ENCODE measurements at places on chromosomes 13 and 19.

- no peak for DNase-seq
Observed at GRCh38 chr13:101576455-101576854, 124.0 kb downstream of the ITGBL1 start.

GRCh38 chr19:38734426-38735256, 9.6 kb downstream of the CAPN12 start:
- DNase-seq = no peak

DNA sequence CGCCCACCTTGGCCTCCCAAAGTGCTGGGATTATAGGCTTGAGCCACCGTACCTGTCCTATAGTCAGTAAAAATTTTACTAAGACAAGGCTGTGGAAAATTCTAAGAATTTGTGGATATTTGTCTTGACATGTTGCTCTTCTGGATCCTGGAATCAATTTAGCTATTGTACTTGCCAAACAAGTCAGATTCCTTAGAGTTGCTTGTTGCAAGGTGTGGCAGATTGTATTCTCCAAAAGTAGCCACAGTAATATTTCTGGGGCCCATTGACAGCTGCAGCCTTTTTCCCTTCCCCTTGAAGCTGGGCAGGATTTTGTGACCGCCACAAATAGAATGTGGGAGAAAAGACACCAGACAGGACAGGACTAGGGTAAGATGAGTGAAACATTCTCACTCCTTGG, 98.8 kb upstream of the TMTC4 start:
- DNase-seq = no peak

DNA sequence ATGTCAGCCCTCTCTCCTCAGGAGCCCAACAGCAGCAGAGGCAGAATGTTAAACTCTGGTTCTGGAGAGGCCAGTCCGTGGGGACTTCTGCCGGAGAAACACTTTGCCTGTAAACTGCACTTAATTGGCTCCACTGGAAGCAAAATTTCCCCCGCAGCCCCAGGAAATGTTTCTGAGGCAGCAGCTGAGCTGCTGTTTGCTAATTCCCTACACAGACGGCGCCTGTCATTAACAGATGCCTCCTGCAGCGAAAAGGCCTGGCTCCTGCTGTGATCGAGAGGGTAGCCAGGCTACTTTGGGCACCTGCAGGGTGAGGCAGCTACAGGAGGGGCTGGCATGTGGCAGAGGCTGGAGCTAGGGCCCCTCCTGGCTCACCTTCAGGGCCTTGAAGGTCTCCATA, 5.2 kb upstream of the TM6SF2 start:
- no peak for DNase-seq

GRCh38 chr19:47740866-47741519, 4.4 kb upstream of the NOP53 start:
- no peak for DNase-seq

- DNase-seq = peak; percentile 54
Observed at GRCh38 chr13:24511019-24511815, 1.4 kb downstream of the PARP4 start.

DNA sequence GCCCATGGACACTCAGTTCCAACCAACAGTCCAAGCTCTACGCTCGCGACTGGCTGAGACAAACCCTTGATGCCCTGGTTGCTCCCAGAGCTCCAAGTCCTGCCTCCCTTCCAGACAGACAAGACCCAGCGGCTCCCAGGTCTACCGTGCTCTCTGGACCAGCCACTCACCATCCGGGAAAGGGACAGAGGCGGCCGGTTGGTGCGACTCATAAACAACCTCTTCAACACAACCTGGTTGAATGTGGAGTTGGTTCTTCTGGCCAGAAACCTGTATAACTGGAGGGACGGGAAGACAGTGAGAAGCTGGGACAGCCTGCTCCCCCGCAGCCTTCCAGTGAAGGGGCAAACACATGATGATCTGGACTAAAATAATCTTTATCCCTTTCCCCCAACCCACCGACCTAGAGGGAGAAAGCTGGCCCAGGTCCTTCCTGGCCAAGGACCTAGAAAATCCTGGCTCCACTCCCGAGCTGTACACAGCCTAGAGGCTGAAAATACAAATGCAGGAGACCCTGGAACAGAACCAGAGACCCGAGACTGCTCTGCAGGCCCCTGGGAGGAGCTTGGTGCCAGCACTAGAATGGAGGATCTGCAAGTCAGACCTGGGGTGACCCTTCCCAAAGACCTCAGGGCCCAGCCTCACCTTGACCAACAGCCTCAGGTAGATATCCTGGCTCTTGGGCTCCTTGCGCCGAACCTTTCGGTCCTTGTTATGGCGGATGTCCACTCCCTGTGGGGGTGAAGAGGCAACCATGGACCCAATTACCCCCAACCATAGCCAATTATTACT, 1.6 kb downstream of the RPL18 start:
- no peak for DNase-seq

DNA sequence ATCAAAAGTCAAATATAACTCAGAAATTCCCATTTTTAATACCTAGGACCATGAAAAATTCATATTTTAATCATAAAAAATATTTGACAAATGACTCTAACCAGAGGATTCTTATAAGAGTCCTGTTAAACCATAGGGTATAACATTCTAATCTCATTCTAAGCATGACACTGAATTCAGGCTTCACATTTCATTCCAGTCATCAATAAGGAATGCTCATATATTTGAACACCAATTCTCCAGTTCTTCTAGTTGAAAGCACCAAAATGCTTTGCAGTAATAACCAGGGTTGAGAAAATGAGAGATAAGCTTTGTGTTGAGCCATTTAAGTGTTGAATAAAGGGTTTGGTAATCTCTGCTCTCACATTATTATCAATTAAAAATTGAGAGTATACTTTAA, 147.5 kb downstream of the VWA8 start:
- peak; percentile 17 for DNase-seq

DNA sequence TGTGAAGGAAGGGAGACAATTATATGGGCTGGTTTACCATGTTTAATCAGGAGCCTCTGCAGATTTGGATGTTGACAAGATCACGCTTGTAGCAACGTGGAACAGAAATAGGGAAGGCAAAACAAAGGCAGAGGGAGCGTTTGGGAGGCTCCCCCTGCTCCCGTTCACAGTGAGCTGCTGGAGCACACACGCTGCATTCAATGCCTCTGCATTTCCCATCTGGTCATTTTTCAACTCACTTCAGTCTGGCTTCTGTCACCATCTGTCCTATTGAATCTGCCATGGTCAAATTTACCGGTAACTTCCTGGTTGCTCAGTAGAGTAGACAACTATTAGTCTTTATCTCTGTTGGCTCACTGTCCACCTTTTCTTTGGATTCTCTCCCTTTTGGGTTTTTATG, 91.0 kb downstream of the NHLRC3 start:
- DNase-seq = no peak

- peak; percentile 26 for DNase-seq
Observed at GRCh38 chr19:932648-933552, 7.1 kb downstream of the ARID3A start.

- DNase-seq = no peak
Observed at GRCh38 chr13:23547000-23547590, 23.1 kb upstream of the TNFRSF19 start.

DNA sequence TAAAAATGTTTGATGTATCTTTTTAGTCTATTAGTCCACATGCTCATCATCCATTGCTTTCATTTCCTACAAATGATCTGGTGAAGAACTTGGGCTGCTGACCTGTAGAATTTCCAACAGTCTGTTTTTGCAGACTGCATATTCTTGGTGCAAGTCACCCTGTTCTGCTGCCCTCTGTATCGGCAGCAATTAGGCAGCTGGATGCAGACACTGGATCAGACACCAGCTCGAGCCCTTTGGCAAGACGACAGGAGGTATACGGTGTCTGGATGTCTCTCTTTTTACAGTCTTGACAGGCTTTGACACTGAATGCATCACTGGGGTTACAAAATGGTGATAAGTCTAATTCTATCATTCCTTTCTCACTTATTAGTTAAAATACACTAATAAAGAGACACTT, 21.8 kb downstream of the MTRF1 start:
- no peak for DNase-seq

GRCh38 chr13:37273836-37274235, 168.4 kb upstream of the CSNK1A1L start:
- no peak for DNase-seq

- DNase-seq = no peak
Observed at GRCh38 chr13:38897521-38897920, 93.1 kb downstream of the STOML3 start.

DNA sequence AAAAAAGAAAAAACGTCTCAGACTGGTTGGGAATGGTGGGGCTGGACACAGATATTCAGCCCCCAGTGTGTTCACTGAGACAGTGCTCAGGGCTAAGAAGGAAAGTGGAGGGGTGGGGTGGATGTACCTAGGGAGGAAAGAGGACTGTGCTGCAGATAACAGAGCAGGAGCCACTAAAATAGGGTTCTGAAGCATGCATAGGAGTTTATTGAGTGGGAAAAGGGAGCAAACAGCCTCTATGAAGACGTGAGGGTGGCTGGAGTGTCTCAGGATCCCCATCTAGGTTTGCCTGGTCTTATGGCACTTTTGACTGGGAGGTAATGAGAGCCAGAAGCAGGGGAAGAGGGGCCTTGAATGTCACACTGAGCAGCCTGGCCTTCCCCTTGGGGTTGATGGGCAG, 3.4 kb downstream of the MEGF8 start:
- DNase-seq = no peak

DNA sequence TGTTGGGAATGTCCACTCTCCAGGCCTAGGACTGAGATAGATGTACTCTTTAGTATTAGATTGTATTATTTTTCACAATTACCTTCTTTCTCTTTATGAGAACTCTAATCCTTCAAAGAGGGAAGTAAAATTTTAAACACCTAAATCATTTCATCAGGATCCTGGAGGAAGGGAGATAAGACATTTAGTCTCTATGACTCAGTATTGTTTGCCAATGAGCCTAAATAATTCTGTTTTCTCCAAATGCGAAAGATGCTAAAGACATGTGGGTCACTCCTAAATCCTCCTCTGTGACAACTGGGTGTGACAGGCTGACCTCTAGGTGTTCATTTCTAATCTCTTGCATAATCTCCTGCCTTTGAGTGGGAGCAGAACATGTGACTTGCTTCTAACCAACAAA, 1736.6 kb upstream of the MIR17HG start:
- DNase-seq = no peak

GRCh38 chr19:7888145-7888825, at the start of gene LRRC8E:
Gene LRRC8E, plus strand, starts transcription at chr19:7888510. Its CDS starts 7,094 bp downstream, at chr19:7895604.
- DNase-seq = no peak

DNA sequence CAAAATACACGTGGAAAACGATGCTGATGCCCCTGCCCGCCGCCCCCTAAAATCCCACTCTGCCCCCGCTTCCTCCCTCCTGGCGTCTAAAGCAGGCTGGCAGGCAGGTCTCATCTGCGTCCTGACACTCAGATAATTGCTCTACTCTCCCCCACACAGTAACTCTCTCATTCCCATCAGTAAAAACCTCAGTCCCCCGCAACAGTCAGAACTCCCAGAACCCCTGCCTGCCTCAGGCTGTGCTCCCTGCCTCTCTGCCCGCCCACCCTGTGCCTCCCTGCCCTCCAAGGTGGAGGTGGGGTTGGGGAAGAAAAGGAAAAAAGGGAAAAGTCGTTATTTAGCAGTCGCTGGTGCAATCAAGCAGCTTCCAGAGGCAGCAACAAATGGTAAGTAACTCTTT, 473.7 kb downstream of the EFNB2 start:
- no peak for DNase-seq

DNA sequence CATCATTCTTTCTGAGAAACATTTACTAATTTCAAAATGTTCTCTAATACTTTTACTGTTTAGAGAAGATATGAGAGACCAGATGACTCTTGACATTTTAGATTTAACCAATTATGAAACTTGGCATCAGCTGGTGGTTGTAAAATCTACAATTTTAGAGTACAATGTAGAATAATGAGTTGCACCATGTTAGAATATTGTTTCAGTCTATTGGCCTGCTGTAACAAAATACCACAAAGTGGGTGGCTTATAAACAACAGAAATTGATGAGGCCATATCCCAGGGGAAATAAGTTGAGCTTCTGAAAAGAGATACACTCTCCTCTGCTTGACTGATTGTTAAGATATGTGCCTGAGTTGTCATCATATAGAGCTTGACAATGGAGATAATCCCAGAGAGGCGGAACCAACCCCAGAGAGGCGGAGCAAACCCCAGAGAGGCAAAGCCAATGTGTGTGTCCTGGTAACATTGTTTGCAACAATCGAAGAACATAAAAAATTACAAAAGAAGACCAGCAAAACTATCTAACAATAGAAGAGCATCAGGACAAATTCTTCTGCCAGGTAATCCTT, 373.0 kb upstream of the SLITRK1 start:
- no peak for DNase-seq

- DNase-seq = no peak
Observed at GRCh38 chr19:39595950-39596349, 6.4 kb upstream of the LGALS13 start.

DNA sequence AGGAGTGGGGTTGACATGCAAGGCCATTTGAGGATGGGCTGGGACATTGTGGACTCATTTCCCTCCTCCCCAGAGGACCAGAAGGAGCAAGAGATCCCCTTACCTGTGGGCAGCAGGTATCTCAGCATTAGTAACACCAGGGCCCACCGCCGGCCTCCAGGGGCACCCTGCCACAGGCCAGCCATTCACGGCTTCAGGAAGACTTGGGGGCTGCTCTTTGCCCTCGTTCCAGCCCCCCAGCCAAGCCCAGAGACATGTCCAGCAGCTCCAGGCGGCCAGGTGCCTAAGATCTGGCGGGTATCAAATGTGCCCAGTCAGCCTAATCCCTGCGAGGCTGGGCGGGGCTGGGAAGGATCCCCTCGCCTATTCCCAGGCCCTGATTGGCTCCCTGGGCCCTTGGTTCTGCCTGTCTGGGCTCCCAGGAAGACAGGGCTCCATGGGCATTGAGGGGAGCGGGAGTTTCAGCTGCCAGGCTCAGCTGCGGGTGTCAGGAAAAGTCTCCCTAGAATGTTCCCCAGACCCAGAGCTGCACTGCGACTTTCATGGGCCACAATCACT, 21.3 kb upstream of the OR1M1 start:
- DNase-seq = no peak

- no peak for DNase-seq
Observed at GRCh38 chr19:45234089-45234869, 10.9 kb downstream of the EXOC3L2 start.

DNA sequence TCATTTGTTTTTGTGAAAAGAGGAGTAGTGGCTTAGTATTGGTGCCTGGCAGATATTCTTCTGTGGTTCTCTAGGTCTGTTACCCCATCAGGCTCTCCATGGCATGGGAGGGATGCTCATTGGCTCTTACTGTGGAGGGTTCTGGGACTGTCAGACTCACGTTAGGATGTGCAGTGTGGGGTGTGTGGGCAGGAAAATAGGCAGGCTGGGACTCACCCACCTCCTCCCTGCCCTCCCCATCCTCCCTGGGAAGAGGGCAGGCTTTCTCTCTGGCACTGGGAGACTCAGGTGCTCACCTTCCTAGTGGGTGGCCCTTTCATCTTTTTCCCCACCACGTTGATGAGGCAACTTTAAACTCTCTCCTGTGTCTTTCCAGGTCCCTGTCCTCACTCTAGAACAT, 44.2 kb downstream of the ZNF536 start:
- DNase-seq = no peak

GRCh38 chr19:6394831-6395230, 1.9 kb upstream of the GTF2F1 start:
- DNase-seq = no peak

DNA sequence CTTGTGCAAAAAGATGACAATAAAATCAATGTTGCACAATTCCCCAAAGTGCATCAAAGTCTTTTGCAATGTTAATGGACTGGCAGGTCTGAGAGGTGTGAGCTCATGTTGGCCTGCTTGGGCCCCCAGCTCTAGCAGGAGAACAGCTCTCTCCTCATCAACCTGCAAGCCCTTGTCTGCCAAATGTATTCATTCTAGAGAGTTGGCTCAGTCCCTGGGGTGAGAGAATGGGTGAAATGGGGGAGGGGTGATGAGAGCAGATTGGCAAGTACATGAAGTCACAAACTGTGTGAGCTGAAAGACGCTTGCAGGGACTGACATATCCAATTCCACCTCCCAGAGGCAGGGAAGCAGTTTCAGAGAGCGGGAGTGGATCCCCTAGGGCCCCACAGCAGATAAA, 465.1 kb upstream of the ZNF507 start:
- DNase-seq = no peak
